ENCODE measurements at places on chromosomes 16 and 17.
A peak's percentile ranks its signal among the peaks of the same experiment; 100 is the strongest.

DNA sequence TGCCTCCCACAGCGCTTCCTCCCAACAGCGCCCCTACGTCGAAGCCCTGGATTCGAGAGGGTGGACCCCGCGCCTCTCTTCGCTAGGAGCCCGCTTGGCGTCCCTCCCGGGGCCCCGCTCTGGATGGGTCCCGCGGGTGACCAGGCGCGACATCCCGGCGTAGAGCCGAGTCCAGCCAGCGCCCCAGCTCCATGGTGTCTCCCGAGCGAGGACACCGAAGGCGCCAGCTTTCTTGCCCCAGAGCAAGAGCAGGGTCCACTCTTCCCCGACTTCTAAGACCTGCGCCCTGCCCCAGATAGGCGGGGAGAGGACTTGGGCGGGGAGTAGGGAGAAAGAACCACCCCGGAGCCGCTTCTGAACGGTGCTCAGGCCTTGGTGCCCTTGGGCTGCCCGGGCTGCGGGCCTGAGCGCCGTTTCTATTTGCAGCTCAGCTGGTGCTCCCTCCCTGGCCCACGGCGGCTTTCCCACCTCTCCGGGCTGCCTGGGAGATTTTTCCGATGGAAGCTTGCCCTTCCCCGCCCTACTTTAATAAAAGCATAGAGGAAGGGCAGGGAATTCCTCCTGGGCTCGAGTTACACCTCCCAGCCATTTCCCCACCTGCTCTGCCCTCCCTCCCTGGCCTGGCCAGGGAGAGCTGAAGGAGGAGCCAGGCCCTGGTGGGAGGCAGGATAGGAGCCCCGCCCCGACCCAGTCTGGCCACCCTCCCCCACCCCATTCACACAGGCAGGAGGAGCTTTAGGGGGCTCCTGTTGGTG, 1.8 kb downstream of the MMP15 start:
- DNase-seq: no peak

- DNase-seq: no peak
Measured at GRCh38 chr17:64707050-64707591, 45.0 kb upstream of the SMURF2 start.

DNA sequence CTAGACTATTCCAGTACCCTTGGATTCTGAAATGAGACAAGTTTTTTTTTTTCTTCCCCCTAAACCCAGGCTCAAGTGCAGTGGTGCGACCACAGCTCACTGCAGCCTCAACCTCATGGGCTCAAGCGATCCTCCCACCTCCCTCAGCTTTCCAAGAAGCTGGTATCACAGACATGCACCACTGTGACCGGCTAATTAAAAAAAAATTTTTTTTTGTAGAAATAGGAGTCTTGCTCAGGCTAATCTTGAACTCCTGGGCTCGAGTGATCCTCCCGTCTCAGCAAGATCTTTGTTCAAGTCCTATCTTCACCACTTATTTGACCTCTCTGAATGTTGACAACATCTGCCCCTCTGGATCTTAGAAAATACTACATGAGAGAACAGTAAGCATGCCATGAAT, 26.6 kb upstream of the CORO6 start:
- no peak for DNase-seq

DNA sequence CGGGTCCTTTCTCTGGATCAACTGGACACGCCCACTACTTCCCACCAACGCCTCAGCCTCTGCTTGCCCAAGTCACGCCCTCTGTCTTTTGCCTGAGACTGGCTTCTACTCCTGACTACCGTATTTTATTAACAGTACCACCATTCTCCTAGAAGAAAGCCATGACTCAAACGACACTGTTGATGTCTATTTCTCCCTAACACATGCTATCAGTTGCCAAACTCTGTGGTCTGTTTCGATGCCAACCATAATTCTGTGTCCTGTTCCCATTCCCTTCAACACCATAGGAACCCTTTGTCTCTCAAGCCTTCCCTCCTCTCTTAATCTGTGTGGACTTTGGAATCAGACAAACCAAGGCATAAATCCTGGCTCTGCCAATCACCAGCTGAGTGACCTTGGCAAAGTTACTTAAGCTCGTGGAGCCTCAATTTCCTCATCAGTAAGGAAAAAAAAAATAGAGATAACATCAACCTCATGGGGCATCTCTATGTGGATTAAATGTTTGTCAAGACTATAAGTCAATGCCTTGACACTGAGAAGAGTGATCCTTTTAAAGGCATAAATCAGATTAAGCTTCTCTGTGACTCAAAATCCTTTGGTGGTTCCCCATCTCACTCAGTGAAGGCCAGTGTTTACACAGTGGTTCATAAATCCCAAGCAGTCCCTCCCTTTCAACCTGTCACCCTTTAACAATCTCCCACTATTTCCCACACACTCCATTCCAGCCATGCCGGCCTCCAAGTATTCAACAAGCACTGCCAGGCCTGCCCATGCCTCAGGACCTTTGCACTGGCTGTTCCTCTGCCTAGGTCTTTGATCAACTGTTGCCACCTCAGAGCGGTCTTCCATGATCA, 45.6 kb downstream of the ERN1 start:
- peak; percentile 70 for DNase-seq

- peak; percentile 83 for DNase-seq
Measured at GRCh38 chr17:40072040-40072734, 9.4 kb downstream of the THRA start.

Data from RPMI8226 (cell line).